H9 (cell line): ENCODE measurements at places on chromosomes 7 and 10. TPM values are rescaled to one million over a fixed set of nuclear protein-coding genes. Genes with fewer than 3 reads are reported as not detected.

- H3K27me3 ChIP-seq, result no peaks in the 10 kb centered on the region
- no peak overlapping the region for H3K27ac ChIP-seq
- no peak for DNase-seq
- no peaks in the 10 kb centered on the region for H3K4me1 ChIP-seq
- no peaks in the 10 kb centered on the region for H3K36me3 ChIP-seq
These were observed 130.5 kb downstream of the SEM1 start for GRCh38 chr7:96579119-96579518.

DNA sequence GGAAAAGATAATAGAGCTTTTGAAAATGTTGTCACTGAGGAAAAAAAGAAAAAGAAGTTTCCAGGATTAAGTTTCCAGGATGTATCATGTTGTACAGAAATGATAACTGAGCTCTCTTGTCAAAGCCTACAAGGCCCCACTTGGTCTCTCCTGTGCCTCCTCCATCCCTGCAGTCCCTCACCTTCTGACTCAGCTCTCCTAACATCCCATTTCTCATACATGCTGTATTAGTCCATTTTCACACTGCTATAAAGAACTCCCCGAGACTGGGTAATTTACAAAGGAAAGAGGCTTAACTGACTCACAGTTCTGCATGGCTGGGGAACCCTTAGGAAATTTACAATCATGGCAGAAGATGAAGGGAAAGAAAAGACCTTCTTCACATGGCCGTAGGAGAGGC lies 3.8 kb upstream of the DGKI start:
- DNase-seq, result no peak
- H3K4me1 ChIP-seq, result 0 out of 2 replicates have a peak, but pooled peaks cover 3% of the 10 kb centered on the region

The FAM180A gene
- total RNA-seq, result not detected in 2 replicates

The NPS gene
- not detected in 2 replicates for total RNA-seq

The PDE6C gene
- total RNA-seq, result not detected in 2 replicates

The GRID2IP gene
- 1.7 TPM in 2 replicates for total RNA-seq
